Ureter (tissue), 1 donor: ENCODE measurements at places on chromosomes 1 and 21. TPM values are rescaled to one million over a fixed set of nuclear protein-coding genes. Genes with fewer than 3 reads are reported as not detected.

RNASEL gene
- total RNA-seq = 15.0 TPM

MTARC2 gene
- total RNA-seq = 18.8 TPM

MRAP gene
- not detected for total RNA-seq

- DNase-seq = no peak
Measured at GRCh38 chr21:31536138-31536537, 123.4 kb upstream of the SOD1 start.

DNA sequence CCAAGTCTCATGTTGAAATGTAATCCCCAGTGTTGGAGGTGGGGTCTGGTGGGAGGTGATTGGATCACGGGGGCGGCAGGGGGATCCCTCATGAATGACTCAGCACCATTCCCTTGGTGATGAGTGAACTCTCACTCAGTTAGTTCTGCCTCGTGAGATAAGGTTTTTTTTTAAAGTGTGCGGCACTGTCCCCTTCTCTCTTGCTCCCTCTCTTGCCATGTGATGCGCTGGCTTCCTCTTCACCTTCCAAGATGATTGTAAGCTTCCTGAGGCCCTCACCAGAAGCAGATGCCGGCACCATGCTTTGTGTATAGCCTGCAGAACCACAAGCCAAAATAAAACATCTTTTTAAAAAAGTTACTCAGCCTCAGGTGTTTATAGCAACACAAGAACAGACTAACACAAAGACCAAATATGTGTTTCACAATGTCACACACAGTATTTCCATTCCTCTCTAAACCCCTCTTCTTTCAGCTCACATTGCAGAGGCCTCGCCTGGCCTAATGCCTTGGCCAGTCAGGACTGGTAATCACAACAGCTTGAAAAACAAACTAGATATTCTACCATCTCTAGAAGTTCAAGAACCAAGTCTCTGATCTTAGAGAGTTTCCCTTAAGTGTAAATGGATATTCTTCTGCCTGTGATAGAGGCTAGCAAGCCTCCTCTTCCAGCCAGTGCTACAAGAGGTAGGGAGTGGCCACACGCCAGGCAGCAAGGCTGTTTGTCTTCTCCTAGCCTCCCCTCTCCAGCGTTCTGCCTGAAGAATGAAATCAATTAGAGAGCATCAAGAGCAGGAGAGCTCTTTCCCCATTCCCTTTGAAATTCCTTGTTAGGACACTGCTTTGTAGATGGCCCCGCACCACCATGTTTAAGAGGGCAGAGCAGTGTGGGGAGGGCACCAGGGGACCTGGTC, 19.6 kb upstream of the RAP1A start:
- no peak for DNase-seq

DNA sequence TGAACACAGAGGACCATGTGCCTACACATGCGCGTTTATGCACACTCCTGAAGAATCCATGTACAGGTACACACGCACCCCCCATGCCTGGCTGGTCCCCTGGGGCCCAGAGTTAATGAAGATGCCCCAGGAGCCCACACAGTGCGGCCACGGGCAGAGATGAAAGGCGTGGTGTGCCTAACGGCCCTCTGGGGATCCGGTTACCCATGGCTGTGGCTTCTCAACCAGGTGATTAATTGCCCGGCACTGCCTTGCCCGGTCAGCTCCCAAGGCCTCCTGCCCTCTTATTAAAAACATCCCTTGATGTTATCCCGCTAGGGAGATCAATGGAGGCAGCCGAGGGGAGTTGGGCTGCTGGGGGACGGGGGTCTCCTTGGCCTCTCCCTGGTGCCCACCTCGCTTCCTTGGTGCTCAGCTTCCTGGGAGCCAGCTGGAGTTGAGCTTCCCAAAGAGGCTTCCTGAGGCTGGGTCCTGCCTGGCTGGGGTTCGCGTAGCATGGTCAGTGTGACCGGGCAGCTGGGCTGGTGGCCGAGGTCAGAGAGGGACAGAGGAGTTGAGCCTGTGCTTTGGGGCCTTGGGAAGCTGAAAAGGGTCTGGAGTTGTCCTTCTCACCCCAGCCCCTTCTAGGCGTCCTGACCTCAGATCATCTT, 75.0 kb upstream of the WNT4 start:
- DNase-seq = no peak

- DNase-seq = no peak
Measured at GRCh38 chr1:45282351-45282750, 44.3 kb upstream of the HPDL start.

- peak; percentile 17 for DNase-seq
Measured at GRCh38 chr1:207858806-207859205, 52.1 kb downstream of the CD34 start.

GRCh38 chr1:204583909-204584632, 67.9 kb downstream of the MDM4 start:
- DNase-seq = no peak

GRCh38 chr1:225851805-225852204, 30.4 kb downstream of the TMEM63A start:
- DNase-seq = no peak

- DNase-seq = no peak
Measured at GRCh38 chr1:15538771-15539170, 12.1 kb downstream of the DNAJC16 start.

DNA sequence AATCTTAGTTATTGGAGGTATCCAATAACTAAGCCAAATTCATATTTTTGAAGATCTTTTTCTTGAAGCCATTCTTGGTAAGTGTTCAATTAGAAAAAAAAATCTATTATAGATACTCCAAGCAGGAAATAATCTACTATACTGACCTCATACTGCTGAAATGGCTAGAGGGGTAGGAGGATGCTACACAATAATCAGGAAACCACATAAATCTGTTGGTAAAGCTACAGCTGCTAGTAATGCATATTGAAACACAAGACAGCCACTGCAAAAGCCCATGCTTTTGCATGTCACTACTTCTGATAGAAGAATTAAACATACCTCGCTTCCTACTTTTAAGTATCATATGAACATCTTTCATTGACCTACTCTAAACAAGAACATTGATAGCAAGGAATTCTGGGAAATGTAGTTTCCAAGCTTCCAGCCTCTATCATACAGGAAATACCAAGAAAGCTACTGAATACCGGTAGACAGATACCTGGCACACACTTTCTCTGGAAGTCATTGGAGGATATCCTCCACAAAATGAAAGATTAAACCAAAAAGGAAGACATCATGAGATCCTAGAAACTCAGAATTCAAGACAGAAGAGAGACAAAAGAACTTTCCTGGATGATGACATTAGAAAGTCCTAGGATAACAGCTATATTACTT, 103.0 kb upstream of the VAV3 start:
- no peak for DNase-seq

GRCh38 chr1:36359911-36360550, 25.7 kb downstream of the STK40 start:
- no peak for DNase-seq

DNA sequence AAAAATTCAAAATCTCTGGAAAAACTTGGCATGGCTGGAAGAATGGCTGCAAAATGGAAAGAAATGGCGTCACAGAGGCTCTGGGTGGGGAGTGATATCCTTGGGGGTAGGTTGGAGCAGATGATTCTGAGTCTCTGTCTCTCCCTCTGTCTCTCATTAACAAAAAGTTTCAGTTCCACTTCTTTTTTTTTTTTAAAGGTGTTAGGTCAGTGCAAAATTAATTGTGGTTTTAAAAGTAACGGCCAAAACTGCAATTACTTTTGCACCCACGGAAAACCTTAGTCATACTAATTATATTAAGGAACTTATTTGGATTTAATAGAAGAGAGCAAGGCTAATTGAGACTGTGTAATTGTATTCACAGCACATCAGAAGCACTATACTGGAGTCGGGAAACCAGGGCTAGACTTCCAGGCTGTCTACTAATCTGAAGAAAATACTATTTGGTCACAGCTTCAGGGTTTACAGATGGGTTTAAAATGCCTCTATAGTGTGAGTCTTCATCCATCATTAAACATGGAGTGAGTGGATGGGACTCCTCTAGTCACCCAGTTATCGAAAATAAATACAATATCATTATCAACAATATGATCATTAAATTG, 289.1 kb upstream of the PLD5 start:
- DNase-seq = no peak

DNA sequence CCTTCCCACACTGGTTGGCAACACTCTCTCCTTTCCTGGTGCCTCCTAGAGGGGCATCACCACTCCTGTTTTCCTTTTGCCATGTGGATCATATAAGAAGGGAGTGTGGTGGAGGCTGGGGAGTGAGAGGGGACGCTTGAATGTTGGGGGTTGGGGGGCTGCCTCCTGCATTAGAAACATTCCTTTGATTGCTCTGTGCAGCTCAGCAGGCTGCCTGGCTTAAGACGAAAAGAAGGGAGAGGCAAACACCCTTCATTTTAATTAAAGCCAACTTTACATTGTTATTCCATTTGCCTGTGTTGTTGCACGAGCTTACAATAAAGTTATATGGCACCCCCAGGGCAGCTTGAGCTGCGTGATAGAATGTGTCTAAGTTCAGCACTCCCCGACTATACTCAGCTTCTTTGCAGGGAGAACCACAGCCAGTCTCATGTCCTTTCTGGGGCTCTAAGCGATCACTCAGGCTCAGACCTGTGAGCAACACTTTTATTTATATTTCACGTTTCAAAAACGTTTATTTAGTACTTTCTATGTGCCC, 57.4 kb downstream of the FOXD2 start:
- no peak for DNase-seq
